ENCODE measurements at places on chromosomes 4 and X.

GRCh38 chr4:127479031-127479622 is 153.6 kb upstream of the INTU start:
- peak; percentile 39 for DNase-seq

GRCh38 chr4:181018913-181019312 is 1224.3 kb upstream of the TENM3 start:
- no peak for DNase-seq

- DNase-seq = peak; percentile 53
Measured at GRCh38 chr4:90124276-90124675, 2.9 kb upstream of the CCSER1 start.

DNA sequence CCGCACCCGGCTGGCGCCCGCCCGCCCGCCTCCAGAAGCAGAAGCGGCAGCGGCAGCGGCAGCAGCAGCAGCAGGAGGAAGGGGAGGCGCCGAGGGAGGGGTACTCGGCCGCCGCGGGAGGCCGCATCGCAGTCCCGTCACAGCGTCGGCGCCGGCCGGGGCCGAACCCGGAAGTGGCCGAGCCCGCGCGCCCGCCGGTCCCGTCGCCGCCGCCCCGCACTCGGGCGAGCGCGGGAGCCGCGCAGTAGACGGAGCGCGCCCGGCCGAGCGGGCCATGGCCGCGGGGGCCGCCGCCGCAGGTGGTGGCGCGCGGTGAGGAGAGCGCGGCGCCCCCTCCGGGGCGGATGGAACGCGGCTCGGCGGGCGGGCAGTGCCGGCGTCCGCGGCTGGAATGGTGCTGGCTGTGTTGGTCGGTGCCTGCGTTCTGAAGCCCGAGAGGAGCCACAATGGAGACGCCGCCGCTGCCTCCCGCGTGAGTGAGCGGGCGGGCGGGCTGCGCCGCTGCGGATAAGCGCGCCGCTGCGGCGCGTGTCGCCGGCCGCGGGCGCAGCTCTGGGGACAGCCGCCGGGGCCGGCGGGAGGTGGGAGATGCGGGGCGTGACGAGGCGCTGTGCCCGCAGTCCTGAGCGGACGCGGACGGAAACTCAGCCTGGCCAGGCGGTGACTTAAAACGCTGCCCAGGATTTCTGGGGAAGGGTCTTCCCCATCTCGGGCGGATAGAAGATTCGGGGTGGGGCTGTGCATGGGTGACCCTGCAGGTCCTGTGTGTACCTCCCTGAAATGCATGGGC is at the start of gene KLHL2:
KLHL2 (plus strand) TSS at position 131 of the 790 bp plus-strand sequence; CDS start at position 447, 316 bp downstream.
- DNase-seq = peak; percentile 20

DNA sequence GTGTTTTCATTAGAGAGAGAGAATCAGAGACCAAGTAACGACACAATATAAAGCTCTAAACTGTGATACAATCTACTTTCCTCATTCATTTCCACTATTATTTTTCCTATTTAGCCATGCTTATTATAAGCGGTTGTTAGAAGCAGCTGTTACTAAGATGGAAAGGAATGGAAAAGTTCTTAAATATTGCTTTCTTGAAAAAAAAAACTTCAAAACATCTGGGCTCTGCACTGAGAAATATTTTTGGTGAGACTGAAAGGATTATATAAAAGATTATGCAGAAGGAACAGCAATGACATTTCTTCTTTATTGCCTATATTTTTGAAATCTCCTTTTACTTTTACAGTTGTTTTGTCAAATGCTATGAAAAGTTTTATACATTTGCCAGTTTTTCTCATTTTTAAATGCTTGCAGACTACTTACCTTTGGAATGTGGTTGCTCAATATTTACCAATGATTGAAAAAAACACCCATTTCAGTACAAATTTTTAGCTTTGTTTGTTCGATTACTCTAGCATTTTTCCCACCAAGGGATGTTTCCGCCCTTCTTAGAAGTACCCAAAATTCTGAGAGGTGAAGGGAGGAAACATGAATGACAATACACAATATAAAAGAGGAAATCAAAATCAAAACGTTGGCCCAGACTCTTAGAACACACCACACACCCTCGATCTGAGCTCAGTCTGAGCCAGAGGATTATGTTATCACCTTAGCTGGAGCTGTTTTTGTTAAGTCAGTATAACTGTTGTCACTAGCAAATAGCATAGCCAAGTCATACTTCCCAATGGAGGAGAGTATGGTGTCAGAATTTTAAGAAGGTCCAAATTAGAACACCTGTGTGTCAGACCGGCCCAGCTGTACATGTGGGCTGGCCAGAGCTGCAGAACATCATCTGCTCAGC is 18.4 kb downstream of the DKK2 start:
- DNase-seq = no peak

DNA sequence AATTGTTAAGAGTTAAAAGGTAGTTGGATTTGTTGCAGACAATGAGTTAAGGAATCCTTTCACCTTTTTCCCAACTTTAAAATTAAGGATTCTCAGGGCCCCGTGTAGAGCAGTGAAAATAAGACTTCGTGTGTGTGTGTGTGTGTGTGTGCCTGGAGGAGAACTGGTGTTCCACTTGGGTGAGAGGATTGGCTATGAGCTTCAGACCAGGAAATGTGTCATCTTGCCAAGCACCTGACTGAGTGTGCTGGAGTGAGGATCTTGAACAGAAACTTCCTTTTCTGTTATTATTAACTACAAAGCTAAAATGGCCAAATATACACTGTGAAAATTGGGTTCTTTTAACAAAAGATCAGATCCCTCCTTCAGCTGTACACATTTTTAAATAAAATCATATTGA is 113.1 kb upstream of the VCX2 start:
- DNase-seq = no peak

GRCh38 chrX:69603566-69604194 is 12.2 kb upstream of the EDA start:
- no peak for DNase-seq

DNA sequence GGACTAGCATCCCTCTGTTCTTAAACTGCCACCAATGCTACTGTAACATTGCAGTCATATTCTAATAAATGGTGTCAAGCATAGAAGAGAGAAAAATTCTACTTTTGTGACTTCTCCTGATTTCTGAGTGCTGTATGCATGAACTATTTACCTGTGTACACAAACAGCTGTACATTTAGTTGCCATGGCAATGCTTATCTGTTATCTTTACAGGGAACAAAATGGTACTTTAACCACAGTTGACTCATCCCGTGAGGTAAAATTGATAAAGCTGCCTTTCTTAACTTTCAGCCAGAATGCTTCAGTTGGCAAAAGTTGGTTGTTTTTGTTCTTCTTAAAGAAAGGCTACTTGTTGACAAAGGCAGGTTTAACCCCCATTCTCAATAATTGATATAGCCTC is 587.5 kb upstream of the MAGEB2 start:
- DNase-seq = no peak

DNA sequence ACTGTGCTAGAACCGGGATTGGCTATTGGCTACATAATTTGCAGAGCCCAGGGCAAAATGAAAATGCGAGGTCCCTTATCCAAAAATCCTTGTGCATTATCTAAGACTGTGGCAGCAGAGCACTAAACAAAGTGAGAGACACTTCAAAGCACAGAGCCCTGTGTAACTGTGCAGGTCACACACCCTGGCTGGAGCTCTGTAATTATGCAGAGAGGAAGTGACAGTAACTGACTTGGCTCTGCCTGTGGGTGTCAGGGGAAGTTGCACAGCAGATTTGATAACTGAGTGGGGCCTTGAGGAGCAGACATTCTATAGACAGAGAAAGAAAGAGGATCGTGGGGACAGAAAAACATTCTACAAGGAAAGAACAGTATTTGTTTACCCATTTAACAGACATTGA is 173.5 kb upstream of the FMR1 start:
- DNase-seq = no peak

DNA sequence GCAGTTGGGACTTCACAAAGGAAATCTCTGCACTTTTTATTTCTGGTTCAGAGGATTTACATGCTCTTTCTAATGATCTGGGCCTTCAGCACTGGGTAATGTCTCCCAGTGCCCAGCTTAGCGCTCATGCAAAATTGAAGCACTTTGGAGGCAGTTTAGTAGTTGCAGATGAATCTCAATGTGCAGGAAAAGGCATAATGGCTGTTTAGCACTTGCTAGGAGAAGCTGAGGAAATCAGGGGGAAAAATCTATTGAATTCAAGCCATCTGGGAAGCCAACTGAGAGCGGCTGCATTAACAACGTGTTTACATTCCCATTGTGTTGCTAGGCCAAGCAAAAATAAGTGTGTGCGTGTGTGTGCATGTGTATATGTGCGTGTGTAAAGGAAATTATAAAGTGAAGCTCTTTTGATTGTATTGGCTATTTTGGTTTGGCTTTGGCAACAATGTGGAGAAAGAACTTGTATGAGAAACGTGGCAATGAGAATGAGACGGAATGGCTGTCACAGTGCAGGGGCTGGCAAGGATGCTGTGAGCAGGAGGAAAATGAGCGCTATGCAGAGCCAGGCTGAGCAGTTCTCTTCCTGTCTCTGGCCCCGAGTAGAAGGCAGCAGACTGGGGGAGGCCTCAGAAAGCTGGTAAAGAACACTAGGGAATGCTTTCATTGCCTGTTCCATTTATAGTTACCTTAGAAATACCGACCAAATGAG is 231.5 kb downstream of the UNC5C start:
- DNase-seq = no peak

DNA sequence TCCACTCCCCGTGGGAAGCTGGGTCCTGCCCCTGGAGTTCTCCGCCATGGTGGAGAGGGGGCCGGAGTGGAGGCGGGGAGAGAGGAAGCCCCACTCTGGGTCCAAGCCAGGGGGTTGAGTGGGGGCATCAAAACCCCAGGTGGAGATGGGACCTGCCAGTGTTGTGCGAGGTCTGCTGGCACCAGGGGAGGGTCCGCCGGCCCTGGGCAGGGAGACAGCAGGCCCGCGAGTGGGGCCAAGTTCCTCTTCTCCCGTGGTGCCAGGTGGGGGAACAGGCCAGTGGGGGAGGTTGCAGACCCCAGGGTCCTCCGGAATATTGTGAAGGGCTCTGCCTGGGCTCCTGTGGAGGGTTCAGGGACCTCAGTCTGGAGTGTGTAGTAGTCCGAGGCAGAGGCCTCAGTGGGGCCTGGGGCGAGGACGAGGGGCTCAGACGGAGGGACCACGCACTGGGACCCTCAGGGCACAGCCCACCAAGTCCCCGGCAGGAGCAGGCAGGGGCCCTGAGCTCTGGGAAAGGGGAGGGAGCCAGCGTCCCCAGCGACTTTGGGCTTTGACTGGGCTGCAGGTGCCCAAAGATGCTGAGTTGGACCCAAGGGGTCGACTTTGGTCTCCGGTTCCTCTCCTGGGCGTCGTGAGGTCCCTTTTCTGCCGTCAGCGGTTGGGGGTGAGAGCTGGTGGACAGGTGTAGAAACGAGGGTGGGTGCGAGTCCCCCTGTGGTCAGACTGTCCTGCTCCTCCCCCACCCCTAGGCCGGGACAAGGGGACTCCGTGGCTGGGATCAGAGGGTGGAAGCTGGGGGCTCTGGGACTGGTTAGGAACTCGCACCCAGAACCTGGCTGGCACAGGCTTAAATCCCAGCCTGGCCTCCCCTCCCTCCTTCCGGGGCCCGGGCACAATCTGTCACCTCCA is 43.8 kb upstream of the NKX1-1 start:
- DNase-seq = no peak

GRCh38 chr4:173932701-173933100 is 350.8 kb downstream of the FBXO8 start:
- no peak for DNase-seq

- peak; percentile 90 for DNase-seq
Measured at GRCh38 chrX:53440101-53440500, 5.9 kb upstream of the HSD17B10 start.

- DNase-seq = no peak
Measured at GRCh38 chrX:57451426-57452020, 140.3 kb upstream of the ZXDB start.

DNA sequence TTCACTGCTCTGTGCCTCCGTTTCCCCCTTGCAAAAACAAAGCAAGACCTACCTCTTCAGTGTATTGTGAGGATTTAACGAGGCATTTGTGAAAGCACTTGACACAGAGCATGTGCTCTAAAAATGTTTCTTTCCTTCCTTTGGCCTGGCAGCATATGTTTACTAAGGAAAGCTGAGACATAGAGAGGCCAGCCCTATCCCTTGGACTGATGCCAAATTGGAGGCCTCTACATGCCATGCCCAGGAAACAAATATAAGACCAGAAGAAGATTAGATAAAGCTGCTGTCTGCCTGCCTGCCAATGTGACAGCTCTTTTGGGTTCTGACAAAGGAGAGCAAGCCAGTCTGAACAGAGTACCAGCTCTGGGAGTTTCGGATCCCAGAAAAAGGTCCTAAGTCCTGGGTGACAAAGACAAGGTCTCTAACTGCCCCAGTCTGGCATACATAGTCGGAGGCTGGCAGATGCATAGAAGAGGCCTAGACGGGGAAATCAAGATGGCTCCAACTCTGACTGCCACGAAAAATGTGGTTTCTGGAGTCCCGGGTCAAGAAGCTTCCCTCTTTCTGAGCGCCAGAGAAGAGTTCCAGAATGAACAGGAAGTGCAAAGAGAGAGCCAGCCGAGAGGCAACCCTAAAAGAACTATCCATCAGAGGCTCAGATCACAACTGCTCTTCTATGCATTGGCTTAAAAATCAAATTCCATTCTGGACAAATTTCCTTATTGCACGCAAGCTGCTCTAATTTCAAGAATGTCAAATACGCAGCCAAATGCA is 25.8 kb downstream of the OTUD6A start:
- no peak for DNase-seq

DNA sequence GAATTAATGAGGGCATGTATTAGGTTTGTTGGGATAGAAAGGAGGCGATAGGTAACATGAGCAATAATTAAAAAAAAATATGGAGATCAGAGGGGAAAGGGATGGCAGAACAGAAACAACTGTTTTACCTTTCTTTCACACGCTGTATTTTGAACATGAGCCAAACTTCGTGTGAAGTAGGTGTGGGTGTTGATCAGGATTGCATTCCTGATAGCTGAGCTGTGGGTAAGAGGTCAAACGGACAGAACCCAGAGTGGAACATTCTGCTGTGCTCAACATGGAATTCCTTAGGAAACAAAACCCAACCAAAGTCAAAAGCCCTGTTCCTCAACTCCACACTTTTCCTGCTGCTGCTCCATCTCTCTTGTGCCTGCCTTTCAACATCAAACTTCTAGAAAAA is 162.5 kb upstream of the CASK start:
- DNase-seq = no peak

- DNase-seq = peak; percentile 17
Measured at GRCh38 chr4:167021545-167022155, 212.6 kb downstream of the SPOCK3 start.

DNA sequence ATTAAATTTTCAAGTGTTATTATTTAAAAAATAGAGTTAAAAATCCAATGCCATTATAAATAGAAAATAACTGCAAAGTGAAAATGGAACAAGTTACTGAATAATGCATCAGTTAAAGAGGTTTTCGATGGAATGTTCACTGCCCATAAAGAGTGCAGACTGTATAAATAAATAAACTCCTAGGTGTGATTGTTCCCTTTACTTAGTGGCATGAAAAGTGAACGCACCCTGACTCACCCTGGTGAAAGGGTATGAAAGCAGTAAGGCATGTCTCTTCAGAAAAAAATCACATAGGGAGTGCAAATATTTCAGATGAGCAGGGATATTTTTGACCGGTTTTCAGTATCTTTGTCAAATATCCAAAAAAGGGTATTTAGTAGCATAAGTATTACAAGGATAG is 387.8 kb downstream of the DCAF12L2 start:
- no peak for DNase-seq
